ENCODE measurements at places on chromosomes 16 and 17.

DNA sequence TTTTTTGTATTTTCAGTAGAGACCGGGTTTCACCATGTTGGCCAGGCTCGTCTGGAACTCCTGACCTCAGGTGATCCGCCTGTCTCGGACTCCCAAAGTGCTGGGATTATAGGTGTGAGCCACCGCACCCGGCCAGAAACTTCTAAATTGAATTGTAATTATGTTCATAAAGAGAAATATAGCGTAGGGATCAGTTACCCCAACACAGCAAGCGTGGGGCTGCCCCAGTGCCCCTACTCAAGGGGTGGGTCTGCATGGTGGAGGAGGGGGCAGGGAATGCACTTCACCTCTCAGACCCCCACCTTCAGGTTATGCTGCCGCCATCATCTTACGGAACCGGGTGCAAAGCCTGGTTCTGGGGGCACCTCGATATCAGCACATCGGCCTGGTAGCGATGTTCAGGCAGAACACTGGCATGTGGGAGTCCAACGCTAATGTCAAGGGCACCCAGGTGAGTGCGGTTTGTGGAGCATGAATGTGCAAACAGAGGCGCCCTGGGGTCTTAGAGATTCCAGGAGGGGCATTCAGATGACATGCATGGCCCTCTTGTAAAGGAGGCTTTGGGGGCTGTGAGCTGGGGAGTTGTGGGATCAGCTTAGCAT lies 18.0 kb downstream of the ITGAM start:
- no peak for DNase-seq

DNA sequence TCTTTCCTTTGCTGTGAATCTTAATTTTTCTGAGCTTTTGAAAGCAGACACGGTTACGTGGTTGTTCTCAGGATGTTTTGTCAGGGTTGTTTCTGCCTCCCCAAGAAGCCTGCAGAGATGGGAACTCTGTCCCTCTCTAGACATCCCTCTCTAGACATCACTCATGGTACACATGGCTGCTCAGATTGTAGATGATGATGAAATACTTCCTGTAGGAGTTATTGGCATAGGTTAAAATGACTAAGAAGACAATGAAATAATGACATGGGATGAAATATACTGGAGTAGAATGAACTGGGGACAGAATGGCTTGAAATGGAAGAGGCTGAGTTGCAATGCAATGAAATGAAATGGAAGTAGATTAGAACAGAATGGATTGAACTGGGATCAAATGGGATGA lies 253.4 kb downstream of the SHISA9 start:
- peak; percentile 23 for DNase-seq

DNA sequence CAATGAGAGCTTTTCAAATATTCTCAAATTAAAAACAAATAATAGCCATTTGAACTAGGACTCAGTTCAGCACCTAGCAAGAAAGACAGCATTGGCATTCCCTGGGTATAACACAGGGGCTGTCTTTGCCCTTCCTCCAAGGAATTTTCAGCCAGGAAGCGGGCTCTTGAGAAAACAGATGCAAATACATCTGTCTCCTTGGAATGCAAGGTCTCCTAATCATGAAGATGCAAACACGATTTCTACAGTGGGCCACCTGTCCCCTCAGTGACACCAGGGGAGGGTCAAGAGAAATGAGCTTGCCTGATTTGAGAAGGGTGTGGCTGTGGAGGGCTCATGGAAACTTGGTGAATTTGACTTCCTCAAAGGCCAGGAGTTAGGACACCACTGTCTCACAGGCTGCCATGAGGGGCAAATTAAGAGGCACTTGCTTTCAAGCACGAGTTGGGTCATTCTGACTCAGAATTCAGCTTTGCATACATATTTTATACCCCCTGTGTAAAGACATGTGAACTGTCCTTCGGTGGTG lies 24.5 kb upstream of the SUPT4H1 start:
- DNase-seq = no peak

- DNase-seq = no peak
Measured at GRCh38 chr16:76182041-76182635, 95.1 kb upstream of the CNTNAP4 start.

GRCh38 chr16:27746076-27746855 lies 196.3 kb downstream of the KATNIP start:
- DNase-seq = no peak

GRCh38 chr17:72926171-72926570 lies 166.3 kb downstream of the SLC39A11 start:
- no peak for DNase-seq

GRCh38 chr17:57477522-57478362 lies 221.4 kb downstream of the MSI2 start:
- no peak for DNase-seq

DNA sequence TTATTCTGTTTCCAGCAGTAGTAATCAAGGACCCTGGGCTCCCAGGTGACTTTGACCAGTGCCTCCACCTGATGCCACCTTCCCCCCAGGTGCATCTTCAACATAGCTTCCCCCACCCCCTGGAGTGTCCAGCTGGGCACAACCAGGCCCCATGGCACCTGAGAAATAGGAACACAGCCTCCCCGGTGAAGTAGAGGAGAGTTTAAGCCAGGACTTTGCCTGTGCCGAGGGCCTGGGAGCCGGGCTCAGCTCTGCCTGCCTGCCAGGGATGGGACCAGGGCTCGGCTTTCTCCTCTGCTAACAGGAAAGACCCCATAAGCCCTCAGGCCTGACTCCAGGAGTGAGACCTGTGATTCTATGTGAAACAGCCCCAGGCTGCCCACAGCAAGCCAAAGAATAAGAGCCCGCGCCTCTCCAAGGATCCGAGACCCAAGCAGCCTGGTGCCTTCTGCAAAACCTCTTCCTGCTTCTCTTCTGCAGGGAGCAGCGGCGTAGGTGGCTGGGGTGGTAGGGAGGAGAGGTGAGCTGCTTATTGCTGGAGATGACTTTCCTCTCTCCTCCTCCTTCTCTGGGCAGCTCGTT lies 16.4 kb upstream of the RBFOX3 start:
- no peak for DNase-seq

- DNase-seq = no peak
Measured at GRCh38 chr16:51355875-51356274, 204.8 kb upstream of the SALL1 start.

- no peak for DNase-seq
Measured at GRCh38 chr16:11740567-11740966, 2.1 kb downstream of the TXNDC11 start.

- DNase-seq = peak; percentile 91
Measured at GRCh38 chr17:33112763-33113162, 121.1 kb downstream of the SPACA3 start.

- no peak for DNase-seq
Measured at GRCh38 chr17:39887078-39887477, 19.1 kb downstream of the ZPBP2 start.

- DNase-seq = peak; percentile 99
Measured at GRCh38 chr17:50062293-50063243, 6.7 kb downstream of the ITGA3 start.

DNA sequence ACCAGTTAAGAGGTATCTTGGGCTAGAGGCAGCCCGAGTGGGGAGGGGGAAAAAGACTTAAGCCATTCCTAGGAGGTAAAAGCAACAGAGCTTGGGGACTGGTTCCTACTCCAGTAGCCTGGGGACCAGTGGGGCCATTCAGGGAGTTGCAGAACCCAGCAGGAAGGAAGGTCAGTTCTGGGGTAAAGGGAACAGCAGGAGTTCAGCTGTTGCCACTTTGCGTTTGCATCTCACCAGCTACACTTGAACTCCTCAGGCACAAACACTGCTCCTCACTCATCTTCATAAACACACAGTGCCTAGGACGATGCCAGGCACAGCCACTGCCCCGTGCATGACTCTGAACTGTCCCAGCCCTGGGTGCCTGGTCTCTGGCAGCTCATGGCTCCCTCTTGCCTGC lies 4.0 kb downstream of the HAP1 start:
- DNase-seq = no peak

GRCh38 chr17:67035131-67036083 lies 8.9 kb upstream of the CACNG1 start:
- DNase-seq = no peak

DNA sequence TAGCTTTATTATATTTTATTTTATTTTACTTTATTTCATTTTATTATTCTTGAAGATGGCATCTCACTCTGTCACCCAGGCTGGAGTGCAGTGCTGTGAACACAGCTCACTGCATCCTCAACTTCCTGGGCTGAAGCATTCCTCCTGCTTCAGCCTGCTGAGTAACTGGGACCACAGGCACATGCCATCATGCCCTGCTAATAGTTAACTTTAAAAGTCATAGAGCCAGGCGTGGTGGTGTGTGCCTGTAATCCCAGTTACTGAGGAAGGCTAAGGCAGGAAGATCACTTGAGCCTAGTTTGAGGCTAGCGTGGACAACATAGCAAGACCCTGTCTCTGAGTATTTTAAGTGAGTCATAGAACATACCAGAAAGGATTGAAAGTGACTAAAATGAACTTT lies 38.7 kb downstream of the ESRP2 start:
- DNase-seq = peak; percentile 91

DNA sequence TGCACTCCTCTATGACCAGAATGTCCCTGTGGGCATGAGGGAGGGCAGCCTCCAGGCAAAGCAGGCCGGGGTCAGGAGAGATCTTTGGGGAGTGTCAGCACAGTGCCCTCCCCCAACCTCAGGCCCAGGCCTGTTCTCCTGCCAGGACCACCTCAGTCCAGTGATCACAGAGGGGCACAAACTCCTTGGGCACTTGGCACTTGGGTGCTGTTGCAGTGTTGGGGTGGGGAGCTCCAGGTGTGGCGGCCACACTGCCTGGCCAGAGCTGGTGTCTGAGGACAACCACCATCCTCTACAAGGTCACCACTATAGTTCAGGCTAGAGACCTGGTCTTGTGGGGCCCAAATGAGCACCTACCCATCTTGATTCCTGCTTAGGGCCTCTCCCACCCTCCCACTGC lies 37.2 kb downstream of the SMPD3 start:
- DNase-seq = no peak

DNA sequence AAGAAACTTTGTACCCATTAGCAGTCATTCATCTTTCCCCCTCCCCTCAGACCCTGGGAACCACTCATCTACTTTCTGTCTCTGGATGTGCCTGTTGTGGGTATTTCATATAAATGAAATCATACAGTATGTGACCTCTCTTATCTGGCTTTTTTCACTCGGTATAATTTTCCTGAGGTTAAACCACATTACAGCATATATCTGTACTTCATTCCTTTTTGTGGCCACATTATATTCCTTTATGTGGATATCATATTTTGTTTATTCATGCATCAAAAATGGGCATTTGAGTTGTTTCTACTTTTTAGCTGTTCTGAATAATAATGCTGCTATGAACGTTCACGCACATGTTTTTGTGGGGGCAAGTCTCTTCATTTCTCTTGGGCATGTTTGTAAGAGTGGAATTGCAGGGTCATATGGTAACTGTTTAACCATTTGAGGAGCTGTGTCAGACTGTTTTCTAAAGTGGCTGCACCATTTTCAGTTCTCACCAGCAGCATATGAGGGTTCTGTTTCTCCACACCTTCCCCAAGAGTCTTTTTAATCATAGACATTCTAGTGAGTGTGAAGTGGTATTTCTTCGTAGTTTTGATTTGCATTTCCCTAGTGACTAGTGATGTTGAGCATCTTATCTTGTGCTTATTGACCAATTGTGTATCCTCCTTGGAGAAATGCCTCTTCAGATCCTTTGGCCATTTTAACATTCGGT lies 3.8 kb downstream of the SNX29 start:
- DNase-seq = no peak

GRCh38 chr17:901191-901950 lies 78.2 kb downstream of the NXN start:
- DNase-seq = no peak

GRCh38 chr17:40312131-40312731 lies 3.3 kb downstream of the RARA start:
- peak; percentile 76 for DNase-seq

DNA sequence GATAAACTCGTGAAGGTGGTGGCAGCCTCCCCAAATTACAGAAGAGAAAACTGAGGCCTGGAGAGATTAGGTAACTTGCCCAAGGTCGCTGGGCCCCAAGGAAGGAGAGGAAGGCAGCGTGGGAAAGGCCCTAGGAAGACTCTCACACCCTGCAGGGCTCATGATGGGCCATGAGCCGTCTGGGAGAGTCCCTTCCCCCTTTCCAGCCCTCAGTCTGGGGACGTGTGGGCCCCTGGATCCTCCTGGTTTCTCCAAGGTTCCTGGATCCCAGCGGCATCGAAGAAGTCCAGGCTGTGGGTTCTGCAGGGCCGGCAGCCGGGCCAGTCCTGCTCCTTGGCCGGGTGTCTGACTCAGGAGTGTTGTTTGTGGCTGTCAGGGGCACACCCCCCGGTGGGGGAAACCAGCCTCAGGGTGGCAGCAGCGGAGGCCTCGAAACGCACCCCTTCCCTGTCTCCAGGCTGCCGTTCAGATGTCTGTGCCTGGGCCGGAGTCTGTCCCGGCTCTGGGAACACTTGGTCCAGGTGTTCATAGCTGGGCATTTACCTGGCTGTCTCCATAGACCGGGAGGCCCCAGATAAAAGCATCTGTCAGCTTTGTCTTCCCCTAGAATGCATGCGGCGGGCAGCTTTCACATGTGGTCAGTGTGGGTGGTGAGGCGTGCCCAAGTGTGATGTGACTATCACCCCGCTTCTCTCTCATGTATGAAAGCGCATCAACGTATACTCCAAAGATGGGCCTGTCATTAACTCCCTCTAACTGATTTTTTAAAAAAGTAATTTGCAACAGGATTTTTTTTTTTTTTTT lies 3.7 kb upstream of the RAP1GAP2 start:
- no peak for DNase-seq

DNA sequence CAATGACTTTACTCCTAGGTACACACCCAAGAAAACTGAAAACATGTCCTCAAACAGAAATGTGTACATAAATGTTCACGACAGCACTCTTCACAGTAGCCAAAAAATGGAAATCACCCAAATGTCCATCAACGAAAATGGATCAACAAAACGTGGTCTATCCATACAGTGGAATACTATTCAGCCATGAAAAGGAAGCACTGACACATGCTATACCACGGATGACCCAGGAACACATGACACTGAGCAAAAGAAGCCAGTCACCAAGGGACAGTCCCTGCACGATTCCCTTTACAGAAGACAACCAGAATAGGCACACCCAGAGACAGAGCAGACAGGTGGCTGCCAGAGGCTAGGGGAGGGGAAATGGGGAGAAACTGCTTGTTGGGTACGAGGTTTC lies 11.3 kb downstream of the ZNF500 start:
- DNase-seq = no peak

GRCh38 chr17:6435968-6436367 lies 1.0 kb upstream of the AIPL1 start:
- peak; percentile 72 for DNase-seq

GRCh38 chr16:56608876-56609462 lies 585 bp downstream of the MT2A start:
- DNase-seq = peak; percentile 16

- DNase-seq = no peak
Measured at GRCh38 chr17:64685705-64686104, 23.6 kb upstream of the SMURF2 start.
